Mesenchymal stem cell (in vitro differentiated cells and primary cell): ENCODE measurements at places on chromosomes 2 and 18.

- H3K27me3 ChIP-seq = no peaks in the 10 kb centered on the region
- H3K4me3 ChIP-seq = no peak overlapping the region
- no peak for DNase-seq
- H3K36me3 ChIP-seq = no peaks in the 10 kb centered on the region
- no peak overlapping the region for H3K27ac ChIP-seq
These were observed 42.1 kb downstream of the NPAS2 start for GRCh38 chr2:100862081-100862480.

- H3K27ac ChIP-seq = no peak overlapping the region
- no peak overlapping the region for H3K4me3 ChIP-seq
- no peaks in the 10 kb centered on the region for H3K36me3 ChIP-seq
- no peak for DNase-seq
- no peaks in the 10 kb centered on the region for H3K4me1 ChIP-seq
- no peaks in the 10 kb centered on the region for H3K27me3 ChIP-seq
These were observed 317.8 kb upstream of the ZNF521 start for GRCh38 chr18:25669741-25670140.

DNA sequence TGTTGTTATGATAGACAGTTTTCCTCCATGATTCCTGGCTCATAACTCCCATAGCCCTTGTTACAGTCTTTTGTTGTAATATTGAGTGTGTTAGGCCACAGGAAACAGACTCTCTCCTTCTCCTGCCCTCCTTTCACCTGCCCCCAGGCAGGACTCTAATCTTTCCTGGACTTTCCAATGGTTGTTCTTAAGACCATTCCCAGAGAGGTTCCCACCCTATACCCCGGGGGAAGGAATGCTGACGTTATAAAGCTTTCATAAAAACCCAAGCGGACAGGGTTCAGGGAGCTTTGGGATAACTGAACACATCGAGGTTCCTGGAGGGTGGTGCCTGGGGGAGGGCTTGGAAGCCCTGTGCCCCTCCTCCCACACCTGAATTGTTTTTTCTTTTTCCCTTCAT lies 2.8 kb upstream of the EFR3B start:
- H3K36me3 ChIP-seq = no peaks in the 10 kb centered on the region
- H3K27ac ChIP-seq = no peak overlapping the region
- no peak for DNase-seq

- H3K4me1 ChIP-seq = peaks cover 3% of the 10 kb centered on the region
- no peak overlapping the region for H3K4me3 ChIP-seq
- no peaks in the 10 kb centered on the region for H3K27me3 ChIP-seq
- no peaks in the 10 kb centered on the region for H3K36me3 ChIP-seq
These were observed 272.5 kb downstream of the ZNF407 start for GRCh38 chr18:74869904-74870863.

- no peak overlapping the region for H3K4me3 ChIP-seq
- peaks cover 10% of the 10 kb centered on the region for H3K27me3 ChIP-seq
These were observed 313.4 kb downstream of the LPIN1 start for GRCh38 chr2:12059616-12060441.

- no peak for DNase-seq
- peaks cover 4% of the 10 kb centered on the region for H3K4me1 ChIP-seq
- H3K36me3 ChIP-seq = no peaks in the 10 kb centered on the region
- H3K27ac ChIP-seq = no peak overlapping the region
- H3K27me3 ChIP-seq = no peaks in the 10 kb centered on the region
These were observed 137.9 kb upstream of the PID1 start for GRCh38 chr2:229408962-229409361.

- no peak overlapping the region for H3K4me3 ChIP-seq
- peak; percentile 94 for DNase-seq
- H3K36me3 ChIP-seq = no peaks in the 10 kb centered on the region
- no peaks in the 10 kb centered on the region for H3K27me3 ChIP-seq
- H3K27ac ChIP-seq = peak overlapping the region; percentile 77
These were observed 18.7 kb upstream of the SCYGR1 start for GRCh38 chr2:227406177-227407031.

DNA sequence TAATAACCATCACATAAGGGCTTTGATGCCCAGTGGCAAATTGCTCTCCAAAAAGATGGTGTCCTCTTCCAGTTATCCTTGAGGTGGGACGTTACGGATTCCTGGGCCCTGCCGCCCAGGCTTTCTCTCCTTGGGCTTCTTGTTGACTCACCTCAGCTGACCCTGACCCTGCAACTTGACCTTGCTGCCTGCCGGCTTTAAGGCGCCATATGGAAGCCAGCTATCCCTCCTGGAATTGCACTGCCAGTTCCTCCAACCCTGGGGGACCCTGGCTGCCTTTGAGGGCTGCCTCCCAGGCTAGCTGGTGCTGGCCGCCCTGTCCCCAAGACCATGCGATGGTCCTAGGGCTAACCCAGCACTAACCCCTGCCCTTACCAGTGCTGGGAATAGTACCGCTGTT lies 28.3 kb upstream of the B3GNT7 start:
- H3K27ac ChIP-seq = no peak overlapping the region
- no peak for DNase-seq
- H3K4me3 ChIP-seq = no peak overlapping the region
- H3K4me1 ChIP-seq = peaks cover 18% of the 10 kb centered on the region
- H3K36me3 ChIP-seq = peaks cover 42% of the 10 kb centered on the region

- no peak overlapping the region for H3K27ac ChIP-seq
- no peaks in the 10 kb centered on the region for H3K27me3 ChIP-seq
- H3K36me3 ChIP-seq = no peaks in the 10 kb centered on the region
- DNase-seq = peak; percentile 46
- H3K4me3 ChIP-seq = no peak overlapping the region
These were observed 91.1 kb upstream of the CDH2 start for GRCh38 chr18:28267878-28268625.

- H3K4me3 ChIP-seq = no peak overlapping the region
- no peak for DNase-seq
These were observed 1516.1 kb downstream of the RPIA start for GRCh38 chr2:90207454-90208058.

DNA sequence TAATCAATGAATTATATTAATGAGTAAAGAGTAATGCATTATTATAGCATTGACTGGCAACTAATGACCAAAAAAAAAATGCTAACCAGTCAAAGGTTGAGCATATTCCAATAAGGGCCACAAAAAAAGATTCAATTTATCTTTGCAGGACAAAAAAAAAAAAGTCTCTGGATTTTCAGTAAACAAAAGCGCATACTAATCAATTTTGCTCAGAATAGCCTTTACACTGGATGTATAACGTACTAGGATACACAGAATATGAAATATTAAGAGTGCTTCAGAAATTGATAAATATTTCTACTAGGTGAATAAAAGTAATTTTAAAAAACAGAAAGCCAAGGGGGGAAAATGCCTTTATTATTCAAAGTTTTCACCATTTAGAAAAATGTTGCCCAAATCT lies 74.4 kb downstream of the NBAS start:
- no peak overlapping the region for H3K27ac ChIP-seq
- no peaks in the 10 kb centered on the region for H3K27me3 ChIP-seq
- no peak overlapping the region for H3K4me3 ChIP-seq
- no peak for DNase-seq
- peaks cover 76% of the 10 kb centered on the region for H3K36me3 ChIP-seq

GRCh38 chr2:177675350-177675821 lies 282.8 kb downstream of the AGPS start:
- no peak for DNase-seq
- no peaks in the 10 kb centered on the region for H3K27me3 ChIP-seq

- H3K36me3 ChIP-seq = no peaks in the 10 kb centered on the region
- no peaks in the 10 kb centered on the region for H3K27me3 ChIP-seq
- no peak for DNase-seq
- H3K4me3 ChIP-seq = no peak overlapping the region
These were observed 112.0 kb downstream of the QPCT start for GRCh38 chr2:37456479-37456878.

DNA sequence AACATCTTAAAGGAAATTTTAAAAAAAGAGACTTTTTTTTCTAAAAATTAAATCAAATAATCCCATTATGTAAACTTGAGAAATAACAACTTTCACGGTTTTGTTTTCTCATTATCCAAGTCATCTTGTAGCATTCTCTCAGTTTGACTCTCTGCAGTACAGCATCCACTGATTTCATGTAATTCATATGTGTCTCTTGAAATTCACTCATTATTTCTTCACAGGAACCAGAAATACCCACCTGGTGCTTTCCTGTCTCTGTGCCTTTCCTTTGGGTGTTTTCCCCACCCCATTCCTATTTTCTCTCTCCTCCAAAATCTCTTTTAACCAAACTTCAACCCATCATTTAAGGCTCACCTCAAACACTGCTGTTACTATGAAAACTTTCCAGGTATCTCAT lies 116.1 kb upstream of the STK17B start:
- H3K27me3 ChIP-seq = no peaks in the 10 kb centered on the region
- H3K4me1 ChIP-seq = peaks cover 4% of the 10 kb centered on the region
- H3K27ac ChIP-seq = no peak overlapping the region
- H3K36me3 ChIP-seq = no peaks in the 10 kb centered on the region
- no peak overlapping the region for H3K4me3 ChIP-seq

- H3K4me3 ChIP-seq = no peak overlapping the region
- H3K36me3 ChIP-seq = peaks cover 3% of the 10 kb centered on the region
- no peak overlapping the region for H3K27ac ChIP-seq
- no peaks in the 10 kb centered on the region for H3K4me1 ChIP-seq
These were observed 165.0 kb downstream of the DIS3L2 start for GRCh38 chr2:232126301-232127099.

DNA sequence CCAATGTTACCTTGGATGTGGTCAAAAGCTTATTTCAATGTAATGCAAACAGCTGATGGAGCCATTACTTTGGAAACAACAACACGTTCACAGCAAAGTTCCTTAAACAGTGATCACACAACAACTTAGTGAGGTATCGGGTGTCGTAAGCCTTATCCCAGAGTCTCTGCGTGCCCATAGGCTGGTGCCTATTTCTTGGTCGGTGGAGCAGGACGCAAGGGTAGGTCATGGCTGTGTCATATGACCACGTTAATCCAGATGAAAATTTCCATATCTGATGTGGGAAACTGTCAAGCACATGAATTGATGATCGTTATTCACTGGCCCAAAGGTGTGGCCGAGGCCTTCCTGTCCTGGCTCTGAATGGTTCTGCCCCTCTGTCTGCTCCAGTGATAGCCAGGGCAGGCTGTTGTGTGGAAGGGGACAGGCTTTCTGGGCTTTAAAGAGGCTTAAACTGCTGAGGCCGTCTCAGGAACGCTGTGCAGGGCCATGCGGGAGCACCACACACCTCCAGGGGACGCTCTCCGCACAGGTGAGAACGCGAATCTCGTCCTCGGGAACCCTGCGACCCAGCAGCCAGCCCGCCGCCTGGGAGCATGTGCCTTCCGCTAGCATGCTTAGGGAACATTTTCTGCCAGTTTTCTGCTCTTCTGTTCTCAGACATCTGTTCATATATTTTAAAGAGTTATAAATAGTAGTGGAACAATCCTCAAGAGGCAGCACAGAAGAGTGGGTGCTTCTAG lies 90.6 kb downstream of the KCTD1 start:
- DNase-seq = no peak
- no peaks in the 10 kb centered on the region for H3K27me3 ChIP-seq
- H3K36me3 ChIP-seq = peaks cover 25% of the 10 kb centered on the region
- H3K27ac ChIP-seq = no peak overlapping the region
- peaks cover 13% of the 10 kb centered on the region for H3K4me1 ChIP-seq
- no peak overlapping the region for H3K4me3 ChIP-seq

GRCh38 chr2:165629776-165630175 lies 160.3 kb downstream of the CSRNP3 start:
- H3K36me3 ChIP-seq = no peaks in the 10 kb centered on the region
- no peak for DNase-seq
- H3K27me3 ChIP-seq = no peaks in the 10 kb centered on the region

DNA sequence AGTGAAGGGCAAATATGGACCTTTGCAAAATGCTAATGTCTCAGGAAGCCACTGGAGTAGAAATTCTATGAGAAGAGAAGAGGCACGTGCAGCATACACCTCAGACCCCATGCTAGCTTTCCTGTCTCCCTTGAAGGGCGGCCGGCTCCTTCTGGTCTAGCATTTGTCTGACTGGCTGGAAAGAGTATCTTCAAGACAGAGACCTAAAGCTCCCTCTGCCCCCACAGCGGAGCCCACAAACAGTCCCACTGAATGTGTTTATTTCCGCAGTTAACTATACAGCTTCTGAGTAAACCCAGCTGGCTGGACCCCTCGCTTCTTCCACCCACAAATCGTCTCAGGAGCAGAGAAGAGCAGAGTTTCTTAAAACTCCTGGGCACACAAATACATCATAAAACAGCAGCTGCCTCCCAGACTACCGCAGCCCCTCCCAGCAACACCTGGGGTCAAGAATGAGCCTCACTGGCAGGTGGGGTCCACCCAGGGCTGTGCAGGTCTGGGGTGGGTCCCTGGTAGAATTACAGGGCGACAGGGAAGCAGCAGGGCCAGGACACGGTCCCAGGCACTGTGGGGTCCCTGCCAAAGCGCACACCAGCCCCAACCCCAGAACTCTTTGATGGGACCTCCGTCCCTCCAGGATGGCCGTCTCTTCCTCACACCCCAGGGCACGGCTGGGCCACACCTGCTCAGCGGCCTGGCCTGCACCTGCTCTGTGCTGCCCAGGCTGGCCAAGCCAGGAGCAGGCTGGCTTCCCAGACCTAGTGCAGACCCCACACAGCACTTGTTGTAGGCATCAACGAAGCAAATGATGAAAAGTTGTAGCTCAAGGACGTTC lies 103.8 kb downstream of the PXDN start:
- H3K27ac ChIP-seq = no peak overlapping the region
- H3K4me3 ChIP-seq = no peak overlapping the region
- DNase-seq = no peak
- no peaks in the 10 kb centered on the region for H3K27me3 ChIP-seq

DNA sequence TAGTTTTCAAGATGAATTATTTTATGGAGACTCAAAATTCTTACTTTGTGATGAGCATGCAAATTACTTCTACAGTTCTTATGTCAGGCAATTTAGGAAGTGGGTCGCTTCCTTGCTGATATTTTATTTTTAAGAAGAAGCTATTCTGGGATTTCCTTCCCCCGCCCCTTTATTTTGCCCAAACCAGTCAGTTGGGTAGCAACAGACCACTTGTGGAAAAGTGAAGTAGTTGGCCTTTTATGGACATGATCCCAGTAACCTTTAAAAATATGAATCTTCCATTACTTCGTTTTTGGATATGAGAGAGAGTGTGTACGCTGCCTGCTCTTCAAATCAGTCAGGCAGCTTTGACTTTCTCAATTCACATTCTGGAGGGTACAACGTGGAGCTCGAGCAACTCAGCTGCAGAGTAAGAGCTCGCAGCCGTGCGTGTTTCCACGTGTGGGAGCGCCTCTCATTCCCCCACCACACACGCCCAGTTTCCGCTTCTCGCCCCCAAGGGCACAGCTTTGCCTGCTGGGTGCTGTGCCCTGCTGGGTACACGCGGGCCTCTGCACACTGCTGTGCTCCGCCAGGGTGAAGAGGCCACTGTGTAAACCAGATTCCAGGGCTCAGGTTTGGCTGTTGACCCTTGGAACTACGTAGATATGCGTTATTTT lies 92.6 kb downstream of the ITGB1BP1 start:
- H3K4me1 ChIP-seq = peaks cover 5% of the 10 kb centered on the region
- H3K4me3 ChIP-seq = no peak overlapping the region
- H3K36me3 ChIP-seq = peaks cover 25% of the 10 kb centered on the region
- no peak overlapping the region for H3K27ac ChIP-seq
- no peaks in the 10 kb centered on the region for H3K27me3 ChIP-seq

- H3K36me3 ChIP-seq = no peaks in the 10 kb centered on the region
- no peak overlapping the region for H3K27ac ChIP-seq
- no peaks in the 10 kb centered on the region for H3K4me1 ChIP-seq
- no peaks in the 10 kb centered on the region for H3K27me3 ChIP-seq
These were observed 264.5 kb downstream of the SOCS6 start for GRCh38 chr18:70553245-70553935.
